K562 (cell line): ENCODE measurements at places on chromosomes 5 and 9. TPM values are rescaled to one million over a fixed set of nuclear protein-coding genes. Genes with fewer than 3 reads are reported as not detected.
A peak's percentile ranks its signal among the peaks of the same experiment; 100 is the strongest.

Gene RASGRF2
- total RNA-seq = 0.04 and 0.09 TPM in 2 replicates

GRCh38 chr5:89313804-89314588 is 431.0 kb upstream of the MEF2C start:
- DNase-seq = peak; percentile 15
- H3K4me1 ChIP-seq = peaks cover 18% of the 10 kb centered on the region
- no peaks in the 10 kb centered on the region for H3K27me3 ChIP-seq
- H3K4me3 ChIP-seq = no peak overlapping the region
- H3K27ac ChIP-seq = peak overlapping the region; percentile 62; the same call in 2 of the 3 replicates

DNA sequence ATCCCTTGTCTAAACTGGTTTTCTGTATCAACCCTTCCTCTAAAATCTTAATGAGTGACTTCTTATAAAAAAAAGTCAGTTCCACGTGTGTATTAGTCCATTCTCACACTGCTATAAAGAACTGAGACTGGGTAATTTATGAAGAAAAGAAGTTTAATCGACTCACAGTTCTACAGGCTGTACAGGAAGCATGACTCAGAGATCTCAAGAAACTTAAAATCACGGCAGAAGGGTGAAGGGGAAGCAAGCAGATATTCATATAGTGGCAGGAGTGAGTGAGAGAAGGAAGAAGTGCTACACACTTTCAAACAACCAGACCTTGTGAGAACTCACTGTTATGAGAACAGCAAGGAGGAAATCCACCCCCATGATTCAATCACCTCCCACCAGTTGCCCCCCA is 307.8 kb upstream of the ARRDC3 start:
- H3K27me3 ChIP-seq = no peaks in the 10 kb centered on the region
- H3K36me3 ChIP-seq = no peaks in the 10 kb centered on the region
- H3K4me1 ChIP-seq = no peaks in the 10 kb centered on the region
- H3K27ac ChIP-seq = no peak overlapping the region
- no peak overlapping the region for H3K4me3 ChIP-seq

DNA sequence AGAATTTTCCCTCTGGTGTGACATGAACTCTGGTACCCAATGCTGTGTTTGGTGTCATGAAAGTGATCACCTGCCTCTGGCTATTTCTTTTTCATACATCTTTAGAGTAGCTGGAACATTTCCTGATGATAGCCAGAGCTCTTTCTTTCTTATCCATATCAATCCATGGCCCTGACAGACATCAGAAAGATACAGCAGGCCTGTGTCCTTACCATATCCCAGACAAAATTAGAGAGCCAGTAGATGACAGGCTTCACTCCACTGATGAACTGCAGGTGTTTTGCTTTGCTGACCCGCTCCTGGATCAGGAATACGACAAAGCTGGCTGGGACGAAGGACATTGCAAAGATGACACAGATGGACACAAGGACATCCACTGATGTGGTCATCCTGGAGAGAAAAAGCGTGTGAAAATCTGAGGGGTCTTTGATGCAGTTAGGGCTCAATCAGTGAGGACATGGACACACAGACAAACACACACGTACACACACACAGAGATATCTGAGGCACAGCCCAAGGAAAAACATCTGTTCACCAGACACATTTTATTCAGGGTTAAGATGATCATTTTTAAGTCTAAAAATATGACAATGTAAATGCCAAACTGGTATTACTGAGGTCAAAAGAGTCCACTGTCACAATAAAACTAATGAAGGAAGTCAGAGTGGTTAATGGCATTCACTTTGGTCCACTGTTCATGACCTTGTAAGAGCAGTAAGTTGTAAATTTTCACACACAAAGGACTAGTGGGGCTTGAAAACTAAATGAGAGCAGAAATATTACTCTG is 34.5 kb downstream of the NIPSNAP3B start:
- no peaks in the 10 kb centered on the region for H3K36me3 ChIP-seq
- H3K4me1 ChIP-seq = no peaks in the 10 kb centered on the region
- no peak overlapping the region for H3K4me3 ChIP-seq
- H3K27me3 ChIP-seq = peaks cover 36% of the 10 kb centered on the region

GRCh38 chr9:2494562-2494961 is 127.0 kb upstream of the VLDLR start:
- H3K4me1 ChIP-seq = no peaks in the 10 kb centered on the region
- no peak overlapping the region for H3K4me3 ChIP-seq
- no peak overlapping the region for H3K27ac ChIP-seq
- no peaks in the 10 kb centered on the region for H3K36me3 ChIP-seq

DNA sequence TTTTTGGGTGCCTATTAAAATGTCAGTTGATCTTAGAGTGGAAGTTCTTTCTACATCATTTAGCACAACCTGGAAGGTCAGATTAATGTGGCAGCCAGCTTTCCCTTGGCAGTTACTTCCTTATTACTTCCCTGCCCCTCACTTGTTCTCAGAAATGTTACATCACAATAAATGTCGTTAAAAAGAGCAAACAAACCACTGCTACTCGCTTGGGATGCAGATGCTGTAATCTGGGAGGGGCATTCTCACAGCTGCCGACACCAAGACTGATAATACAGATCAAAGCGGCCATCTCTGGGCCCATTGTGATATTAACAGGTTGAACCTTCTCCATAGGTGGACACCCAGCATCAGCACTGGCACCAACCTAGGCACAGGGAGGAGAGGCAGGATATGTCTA is 29.3 kb downstream of the PLAC8L1 start:
- no peaks in the 10 kb centered on the region; the same call in 2 of the 3 replicates for H3K4me1 ChIP-seq
- no peaks in the 10 kb centered on the region for H3K36me3 ChIP-seq
- DNase-seq = no peak
- no peak overlapping the region for H3K27ac ChIP-seq

DNA sequence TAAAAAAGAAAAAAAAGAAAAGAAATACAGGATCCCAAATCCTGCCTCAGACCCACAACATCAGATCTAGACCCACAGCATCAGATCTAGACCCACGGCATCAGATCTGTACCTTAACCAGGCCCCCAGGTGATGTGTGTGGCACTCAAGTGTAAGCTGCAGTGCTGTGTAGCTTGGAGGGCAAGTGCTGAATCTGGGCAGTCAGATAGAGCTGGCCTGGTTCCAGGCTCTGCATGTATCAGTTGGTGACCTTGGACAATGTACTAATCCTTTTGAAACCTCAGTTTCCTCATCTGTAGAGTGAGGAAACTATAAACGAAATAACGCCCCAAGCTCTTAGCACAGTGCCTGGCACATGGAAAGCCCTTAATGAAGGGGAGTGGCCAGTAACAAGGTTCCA is 16.7 kb downstream of the COL15A1 start:
- H3K36me3 ChIP-seq = no peaks in the 10 kb centered on the region
- H3K27me3 ChIP-seq = no peaks in the 10 kb centered on the region
- H3K4me3 ChIP-seq = no peak overlapping the region
- no peaks in the 10 kb centered on the region for H3K4me1 ChIP-seq
- H3K27ac ChIP-seq = no peak overlapping the region
- DNase-seq = no peak
